Activated naive CD4-positive, alpha-beta T cell (primary cell): ENCODE measurements at places on chromosomes 2 and 18.

GRCh38 chr2:3403587-3404334 is 24.3 kb downstream of the TRAPPC12 start:
- no peak for DNase-seq

GRCh38 chr2:197937814-197938213 is 133.4 kb downstream of the PLCL1 start:
- DNase-seq: no peak

GRCh38 chr18:8330575-8330974 is 278.7 kb upstream of the RAB12 start:
- no peak for DNase-seq

DNA sequence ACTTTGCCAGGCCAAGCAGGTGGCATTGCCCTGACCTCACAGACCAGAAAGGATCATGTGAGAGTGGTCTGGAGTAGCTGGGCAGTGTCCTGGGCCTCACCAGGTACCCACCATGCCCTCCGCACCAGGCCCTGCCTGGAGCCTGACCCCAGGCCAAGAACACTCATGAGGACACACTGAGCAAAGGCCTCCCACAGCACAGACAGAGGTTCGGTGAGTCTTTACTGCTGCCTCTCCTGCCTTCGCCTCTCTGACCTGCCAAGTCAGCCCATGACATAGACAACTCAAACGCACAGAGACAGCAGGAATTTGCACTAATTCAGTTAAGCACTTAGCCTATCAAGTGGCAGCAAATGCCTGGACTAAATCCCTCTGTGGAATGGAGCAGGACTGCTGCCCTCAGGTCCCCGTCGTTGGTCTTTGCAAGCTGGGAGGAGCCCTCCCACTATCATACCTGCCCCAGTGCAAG is 62.5 kb downstream of the RHOB start:
- no peak for DNase-seq

- DNase-seq: no peak
Observed at GRCh38 chr2:41698678-41699422, 349.0 kb upstream of the PKDCC start.

DNA sequence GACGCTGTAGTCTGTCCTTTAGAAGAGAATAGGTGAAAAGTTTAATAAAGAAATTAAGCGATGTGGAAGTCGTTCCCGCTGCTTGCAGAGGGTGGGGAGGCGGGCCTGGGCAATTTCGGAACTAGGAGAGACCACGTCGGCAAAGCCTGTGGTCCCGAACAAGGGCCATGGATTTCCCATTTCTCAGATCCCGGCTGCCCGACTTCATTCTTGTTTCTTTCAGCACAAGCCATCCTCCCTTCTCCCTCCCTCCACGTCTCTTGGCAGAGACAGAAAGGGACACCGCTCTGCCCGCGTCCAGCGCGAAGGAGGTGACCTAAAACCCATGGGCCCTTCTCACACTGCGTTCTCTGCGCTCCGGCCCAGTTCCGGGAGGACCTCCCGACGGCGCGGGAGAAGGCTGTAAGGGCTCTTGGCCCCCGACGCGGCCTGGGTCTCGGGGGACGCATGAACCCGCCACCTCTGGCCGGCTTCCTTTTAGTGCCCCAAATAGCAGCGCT is 2.2 kb upstream of the BCL2L11 start:
- no peak for DNase-seq

DNA sequence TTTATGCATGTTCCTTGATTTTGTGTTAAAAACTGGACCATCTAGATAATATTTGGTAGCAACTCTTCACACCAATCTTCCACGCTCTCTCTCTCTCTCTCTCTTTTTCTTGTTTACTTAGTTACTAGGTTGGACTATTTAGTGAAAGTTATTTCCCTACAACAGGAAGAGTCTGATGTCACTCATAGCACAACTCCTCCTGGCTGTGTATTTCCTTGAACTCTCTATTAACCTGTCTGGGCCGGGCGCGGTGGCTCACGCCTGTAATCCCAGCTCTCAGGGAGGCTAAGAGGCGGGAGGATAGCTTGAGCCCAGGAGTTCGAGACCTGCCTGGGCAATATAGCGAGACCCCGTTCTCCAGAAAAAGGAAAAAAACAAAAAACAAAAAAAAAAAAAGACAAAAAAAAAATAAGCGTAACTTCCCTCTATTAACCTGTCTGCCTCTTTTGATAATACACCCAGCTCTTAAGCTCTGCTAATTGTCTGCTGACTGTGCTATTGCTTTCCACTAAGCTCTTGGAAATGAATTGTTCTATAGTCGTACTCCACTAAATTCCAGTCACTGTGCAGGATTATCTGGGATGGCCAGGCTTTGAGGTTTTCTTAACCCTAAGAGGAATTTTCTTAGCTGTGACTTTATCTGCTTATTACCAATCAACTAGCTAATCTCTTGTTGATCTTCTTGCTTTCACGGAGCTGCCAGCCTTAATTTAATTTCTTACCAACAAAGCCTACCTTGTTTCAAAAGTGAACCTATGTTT is 18.1 kb upstream of the CDH19 start:
- DNase-seq: no peak

DNA sequence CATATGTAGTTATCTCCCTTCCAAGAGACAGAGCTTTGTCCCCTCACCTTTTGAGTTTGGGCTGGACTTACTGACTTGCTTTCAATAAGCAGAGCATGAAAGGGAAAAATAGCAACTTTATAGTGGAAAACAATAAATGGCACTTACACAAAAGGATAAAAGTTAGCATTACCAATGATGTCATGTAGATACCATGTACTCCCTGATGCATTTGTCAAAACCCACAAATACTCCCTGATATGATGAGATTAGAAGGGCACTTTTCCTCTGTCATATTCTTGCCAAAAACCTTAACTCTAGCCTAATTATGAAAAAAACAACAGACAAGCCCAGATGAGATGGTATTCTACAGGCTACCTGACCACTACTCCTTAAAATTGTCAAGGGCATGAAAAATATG is 16.0 kb downstream of the HIBCH start:
- no peak for DNase-seq

DNA sequence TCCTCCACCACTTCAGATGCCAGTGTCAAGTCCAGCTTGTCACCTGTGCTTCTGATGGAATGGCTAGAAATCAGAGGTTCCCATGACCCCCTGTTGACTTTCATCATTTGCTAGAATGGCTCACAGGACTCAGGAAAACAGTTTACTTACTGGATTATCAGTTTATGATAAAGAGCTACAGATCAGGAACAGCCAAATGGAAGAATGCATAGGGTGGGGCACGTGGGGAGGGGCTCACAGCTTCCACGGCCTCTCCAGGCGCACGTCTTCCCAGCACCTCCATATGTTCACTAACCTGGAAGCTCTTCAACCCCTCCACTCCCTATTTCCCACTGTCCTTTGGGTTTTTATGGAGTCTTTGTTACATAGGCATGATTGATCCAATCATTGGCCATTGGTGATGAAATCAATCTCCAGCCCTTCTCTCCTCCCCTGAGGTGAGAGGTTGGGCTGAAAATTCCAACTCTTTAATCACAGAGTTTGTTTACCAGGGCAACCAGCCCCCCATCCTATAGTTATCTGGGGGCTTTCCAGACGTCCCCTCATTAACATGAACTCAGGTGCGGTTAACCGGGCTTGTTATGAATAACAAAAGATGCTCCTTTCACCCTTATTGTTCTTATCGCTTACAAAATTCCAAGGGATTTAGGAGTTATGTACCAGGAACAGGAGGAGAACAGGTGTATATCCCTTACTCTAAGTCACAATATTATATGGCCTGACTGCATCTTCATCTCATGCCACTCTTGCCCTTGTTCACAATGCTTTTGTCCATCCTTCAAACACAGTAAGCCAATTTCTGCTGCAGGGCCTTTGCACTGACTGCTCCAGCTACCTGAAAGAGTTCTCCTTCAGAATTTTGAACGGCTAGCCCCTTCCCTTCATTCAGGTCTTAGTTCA is 35.2 kb downstream of the ANXA4 start:
- DNase-seq: no peak

GRCh38 chr18:7608174-7608550 is 41.0 kb downstream of the PTPRM start:
- no peak for DNase-seq

DNA sequence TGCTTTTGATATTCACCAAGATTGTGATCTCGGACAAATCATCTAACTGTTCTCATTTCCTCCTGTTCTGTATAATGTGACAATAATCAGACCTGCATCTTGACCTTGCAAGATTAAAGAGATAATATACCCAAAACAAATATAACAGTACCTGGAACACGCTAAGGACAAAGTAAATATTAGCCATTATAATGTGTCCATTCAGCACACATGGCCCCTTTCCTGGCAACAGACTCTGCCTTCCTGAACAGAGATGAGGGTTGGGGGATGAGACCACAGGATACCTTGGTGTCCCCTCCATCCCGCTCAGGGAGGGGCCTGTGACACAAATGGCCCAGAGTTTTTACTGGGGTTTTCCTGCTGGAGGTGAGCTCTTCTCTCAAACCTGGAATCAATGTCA is 143.4 kb upstream of the SERPINE2 start:
- DNase-seq: no peak

GRCh38 chr18:48790226-48790863 is 160.4 kb downstream of the SMAD7 start:
- DNase-seq: no peak

DNA sequence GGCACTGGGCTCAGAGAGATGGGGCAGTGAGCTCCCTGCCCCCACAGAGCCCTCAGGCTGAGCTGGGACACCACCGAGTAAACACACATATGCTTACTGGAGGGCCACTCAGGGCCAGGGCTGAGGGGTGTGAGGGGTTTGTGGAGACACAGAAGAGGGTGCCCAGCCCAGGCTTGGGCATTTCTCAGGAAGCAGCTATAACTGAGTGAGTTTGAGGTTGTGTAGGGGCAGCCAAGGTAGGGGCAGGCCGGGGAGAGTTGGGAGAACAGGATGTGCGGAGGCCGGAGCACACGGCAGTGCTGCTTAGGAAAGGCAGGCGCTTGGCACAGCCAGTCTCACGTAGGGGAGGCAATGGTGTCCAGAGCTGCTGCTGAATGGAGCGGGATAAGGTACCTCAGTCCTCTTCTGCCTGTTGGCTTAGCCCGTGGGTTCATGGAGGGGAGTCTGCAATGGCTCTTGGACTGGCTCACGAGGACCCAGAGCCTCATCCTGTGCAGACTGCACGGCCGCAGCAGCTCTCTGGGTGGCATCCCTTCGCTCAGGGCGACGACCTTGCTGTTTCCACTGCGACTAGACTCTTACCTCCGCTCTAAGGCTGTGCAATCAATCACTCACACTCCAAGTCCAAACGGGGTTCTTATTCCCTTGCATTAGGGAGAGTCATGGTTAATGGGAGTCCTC is 466.1 kb upstream of the HS6ST1 start:
- DNase-seq: no peak

DNA sequence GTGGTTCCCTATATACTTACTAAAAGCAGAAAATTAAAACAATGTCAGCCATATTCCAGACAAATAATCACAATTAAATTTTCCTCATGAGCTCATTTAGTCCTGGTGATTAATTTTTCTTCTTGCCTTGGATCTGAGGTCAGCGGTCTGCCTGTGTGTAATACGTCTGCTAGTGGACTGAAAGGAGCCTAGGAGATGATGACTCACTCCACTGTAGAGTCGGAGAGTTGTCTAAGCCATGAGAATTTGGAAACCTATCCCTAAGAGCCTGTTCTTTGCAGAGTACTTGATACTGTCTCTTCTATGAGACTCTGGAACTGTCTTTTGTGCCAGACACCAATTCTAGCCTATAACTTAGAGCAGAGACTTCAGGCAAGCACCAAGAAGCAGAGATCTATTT is 94.2 kb upstream of the RAB27B start:
- DNase-seq: no peak

GRCh38 chr2:147631294-147631693 is 213.5 kb upstream of the ACVR2A start:
- no peak for DNase-seq

DNA sequence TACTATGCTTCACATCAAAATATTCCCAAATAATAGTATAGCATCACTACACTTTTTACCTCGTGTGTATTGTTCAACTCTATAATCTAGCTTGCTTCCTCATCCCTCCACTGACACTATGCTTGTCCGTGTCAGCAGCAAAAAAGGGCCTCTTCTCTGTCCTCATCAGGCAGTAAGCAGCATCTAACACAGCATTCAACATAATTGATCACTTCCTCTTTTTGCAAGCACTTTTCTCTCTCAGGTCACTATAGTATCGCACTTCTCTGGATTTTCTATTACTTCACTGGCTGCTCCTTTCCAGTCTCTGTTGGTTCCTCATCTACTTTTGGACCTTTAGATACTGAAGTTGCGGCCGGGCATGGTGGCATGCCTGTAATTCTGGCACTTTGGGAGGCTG is 64.9 kb upstream of the ZSWIM2 start:
- no peak for DNase-seq

DNA sequence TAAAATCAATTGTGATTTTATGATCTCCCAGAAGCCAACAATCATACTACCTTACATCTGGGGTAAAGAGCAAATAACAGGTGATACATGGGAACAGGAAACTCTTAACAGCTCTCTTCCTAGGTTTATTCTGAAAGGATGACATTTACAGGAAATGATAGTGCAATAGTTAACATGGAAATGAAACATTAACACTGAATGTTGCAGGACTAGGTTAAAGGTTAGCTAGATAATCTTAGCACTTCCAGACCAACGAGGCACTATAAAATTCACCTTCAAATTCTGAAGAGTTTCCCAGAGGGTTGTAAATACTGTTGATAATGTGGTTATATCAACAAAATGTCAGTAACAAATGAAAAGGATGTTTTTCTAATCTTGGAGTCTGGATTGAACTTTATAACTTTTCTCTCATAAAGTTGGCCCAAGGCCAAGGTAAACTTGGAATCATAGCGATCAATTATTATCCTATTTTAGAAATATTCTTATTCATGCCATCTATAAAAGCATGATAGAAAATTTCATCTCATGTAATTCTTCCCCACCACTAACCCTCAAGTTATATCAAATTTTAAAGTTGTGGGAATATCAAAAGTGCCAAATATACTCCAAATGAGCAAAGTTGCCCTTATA is 32.9 kb upstream of the GCG start:
- DNase-seq: no peak

DNA sequence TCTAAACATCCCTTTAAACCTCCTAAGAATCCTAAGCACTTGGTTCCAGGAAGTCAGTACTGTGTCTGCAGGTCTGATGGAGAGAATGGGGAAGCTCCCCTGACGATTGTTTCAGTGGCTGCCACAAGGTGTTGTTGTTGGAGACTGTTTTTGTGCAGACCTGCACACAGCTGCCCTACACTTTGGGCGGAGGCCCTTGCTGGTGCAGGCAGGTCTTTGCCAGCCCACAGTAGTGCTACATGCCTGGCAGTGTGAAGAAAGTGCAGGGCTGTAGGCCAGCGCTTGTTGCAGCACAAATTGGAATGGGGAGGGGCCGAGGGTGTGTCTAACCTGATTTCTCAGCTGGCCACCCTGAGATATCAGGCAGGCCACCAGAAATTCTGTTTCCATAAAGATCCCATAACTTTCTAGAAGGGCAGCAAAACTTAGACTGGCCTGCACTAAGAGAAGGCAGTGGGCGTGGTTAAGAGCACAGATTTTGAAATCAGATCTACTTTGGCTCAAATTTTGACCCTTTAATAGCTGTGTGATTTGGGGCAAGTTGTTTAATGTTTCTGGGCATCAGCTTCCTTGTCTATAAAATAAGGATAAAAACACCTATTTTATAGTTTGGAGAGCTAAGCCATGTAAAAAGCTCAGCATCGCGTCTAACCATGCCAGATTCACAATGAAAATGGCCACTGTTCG is 83.7 kb upstream of the SLC1A4 start:
- no peak for DNase-seq
